HCEC 1CT (cell line): ENCODE measurements at places on chromosomes 7 and 10.

DNA sequence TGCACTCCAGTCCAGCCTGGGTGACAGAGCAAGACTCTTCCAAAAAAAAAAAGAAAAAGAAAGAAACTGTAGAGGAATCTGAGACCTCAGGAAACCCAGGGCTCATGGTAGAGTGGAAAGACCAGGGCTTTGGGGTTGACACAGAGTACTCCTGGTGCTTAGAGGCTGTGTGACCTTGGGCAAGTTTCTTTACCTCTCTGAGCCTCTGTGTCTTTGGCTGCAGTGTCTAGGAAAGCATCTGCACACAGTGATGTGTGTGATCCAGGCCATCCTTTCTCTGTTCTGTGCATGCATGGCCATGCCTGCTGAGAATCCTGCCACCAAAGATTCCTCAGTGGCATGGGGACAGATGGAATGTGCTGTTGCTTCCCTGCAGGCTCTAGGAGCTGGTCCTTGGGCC, 71.7 kb upstream of the GTF2I start:
- no peak for DNase-seq

- no peak for DNase-seq
Measured at GRCh38 chr7:70833726-70834125, 298.2 kb upstream of the GALNT17 start.

DNA sequence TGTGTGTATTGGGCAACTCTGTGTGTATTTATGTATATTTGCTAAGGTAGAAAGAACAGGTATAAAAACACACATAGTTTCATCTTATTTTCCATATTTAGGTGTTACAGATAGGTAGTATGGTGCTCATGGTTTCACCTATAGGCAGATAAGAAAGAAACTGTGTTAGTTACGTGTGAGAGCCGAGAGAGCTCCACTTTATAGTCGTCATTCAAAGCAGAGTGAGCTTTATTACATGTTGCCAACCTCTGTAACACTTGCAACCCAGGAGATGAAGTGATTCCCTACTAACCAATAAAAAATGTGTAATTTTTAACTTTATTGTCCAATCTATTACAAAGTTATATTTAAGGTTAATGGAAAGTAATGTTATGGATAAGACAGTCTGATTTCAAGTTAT, 121.3 kb downstream of the AGMO start:
- DNase-seq = no peak

DNA sequence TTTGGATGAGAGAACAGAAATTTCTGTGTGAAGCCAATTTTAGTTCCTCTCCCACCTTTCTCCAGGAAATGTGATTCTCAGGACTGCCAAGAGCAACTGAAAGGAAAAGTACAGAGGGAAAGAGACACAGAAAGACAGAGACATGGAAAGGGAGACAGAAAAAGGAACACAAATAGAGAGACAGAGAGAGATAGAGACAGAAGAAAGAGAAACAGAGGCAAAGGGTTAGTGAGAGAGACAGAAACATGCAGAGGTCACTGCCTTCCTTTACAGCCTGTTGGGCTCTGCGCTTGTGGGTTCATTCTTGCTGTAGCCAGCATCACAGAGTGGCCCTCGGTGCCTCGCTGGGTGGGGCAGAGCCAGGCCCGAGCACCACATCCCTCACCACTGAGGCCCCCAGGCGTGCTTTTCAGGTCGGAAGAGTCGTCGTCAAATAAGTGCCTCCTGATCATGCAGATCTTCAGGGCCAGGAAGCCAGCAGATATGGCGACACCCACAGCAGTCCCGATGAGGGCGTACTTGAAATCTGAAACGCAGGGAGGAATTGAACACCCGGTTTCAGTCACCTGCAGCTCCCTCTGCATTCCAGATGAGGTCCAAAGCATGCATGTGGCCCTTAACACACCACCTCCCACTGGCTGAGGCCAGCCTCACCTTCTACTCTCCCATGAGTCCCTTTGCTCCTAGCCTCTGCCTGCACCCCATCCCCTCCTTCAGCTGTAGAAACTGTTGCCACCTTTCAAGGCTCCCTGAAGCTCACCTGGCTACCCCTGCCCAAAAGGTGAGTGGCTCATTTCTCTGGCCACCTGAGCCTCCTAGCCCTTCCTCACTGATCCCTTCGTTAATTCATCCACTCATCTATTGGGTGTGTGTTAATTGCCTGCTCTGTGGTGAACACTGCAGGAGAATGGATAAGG, 21.4 kb downstream of the TMEM273 start:
- DNase-seq = no peak

- no peak for DNase-seq
Measured at GRCh38 chr7:47914717-47915615, 33.3 kb downstream of the PKD1L1 start.

GRCh38 chr10:47361293-47361692, 13.1 kb downstream of the RBP3 start:
- peak; percentile 8 for DNase-seq

GRCh38 chr7:24835643-24836042, 78.4 kb upstream of the GSDME start:
- DNase-seq = no peak

DNA sequence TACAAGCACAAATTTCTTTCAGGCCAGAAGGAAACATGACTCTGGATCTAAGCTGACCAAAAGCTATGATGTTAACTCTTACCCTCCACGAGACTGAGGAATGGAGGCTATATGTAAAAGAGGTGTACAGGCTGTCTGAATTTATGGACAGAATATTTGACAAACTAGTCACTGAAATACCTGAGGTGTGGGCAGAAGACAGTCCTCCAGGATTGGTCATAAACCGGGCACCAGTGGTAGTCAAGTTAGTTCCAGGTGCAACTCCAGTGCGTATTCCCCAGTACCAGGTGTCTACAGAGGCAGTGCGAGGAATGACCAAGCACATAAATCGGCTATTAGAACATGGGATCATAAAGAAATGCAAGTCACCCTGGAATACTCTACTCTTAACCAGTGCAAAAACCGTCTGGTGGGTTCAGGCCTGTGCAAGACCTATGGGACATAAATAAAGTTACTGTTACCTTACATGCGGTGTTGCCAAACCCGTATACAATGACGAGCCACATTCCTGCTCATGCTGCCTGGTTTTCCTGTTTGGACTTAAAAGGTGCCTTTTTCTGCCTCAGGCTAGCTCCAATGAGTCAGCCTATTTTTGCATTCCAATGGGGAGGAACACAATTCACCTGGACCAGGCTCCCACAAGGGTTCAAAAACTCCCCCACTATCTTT, 6.7 kb upstream of the CYREN start:
- no peak for DNase-seq

- DNase-seq = no peak
Measured at GRCh38 chr7:151675196-151675920, 155.7 kb upstream of the RHEB start.

DNA sequence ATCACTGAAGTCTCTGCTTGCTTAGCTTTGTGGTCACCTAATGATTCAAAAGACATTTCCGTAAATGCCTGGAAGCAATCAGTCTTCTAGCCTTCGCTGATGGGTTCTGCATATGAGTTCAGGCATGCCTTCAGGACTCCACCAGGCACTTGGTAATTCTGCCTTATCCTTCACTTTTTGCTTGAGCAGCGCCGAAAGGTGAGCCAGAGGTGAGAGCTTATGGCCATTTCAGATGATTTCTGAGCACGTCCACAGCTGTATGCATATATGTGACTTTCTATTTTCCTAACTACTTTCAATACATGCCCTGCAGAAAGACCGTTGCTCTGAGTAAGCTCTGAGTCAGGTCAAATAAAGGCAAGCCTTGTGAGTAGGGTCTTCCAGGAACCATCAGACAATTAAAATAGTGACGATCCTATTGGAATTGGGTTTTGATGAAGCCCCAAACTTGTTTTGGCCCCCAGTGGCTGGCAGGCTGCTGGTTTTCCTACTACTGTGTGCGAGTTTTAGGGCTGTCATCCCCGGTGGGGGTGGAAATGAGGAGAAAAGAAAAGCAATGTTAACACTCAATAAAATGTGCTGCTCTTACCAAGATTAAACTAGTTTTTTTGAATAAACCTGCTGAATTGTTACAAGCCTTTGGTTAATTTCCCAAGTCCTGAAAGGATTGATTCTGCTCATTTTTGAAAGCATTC, 154.4 kb upstream of the AKR1E2 start:
- DNase-seq = peak; percentile 55

GRCh38 chr10:18157881-18158280, 17.7 kb downstream of the CACNB2 start:
- DNase-seq = peak; percentile 92

GRCh38 chr7:88219781-88220747, at the start of gene SRI:
Gene SRI (minus strand): TSS chr7:88220038. CDS start chr7:88220026, 12 bp downstream.
- DNase-seq = peak; percentile 84

DNA sequence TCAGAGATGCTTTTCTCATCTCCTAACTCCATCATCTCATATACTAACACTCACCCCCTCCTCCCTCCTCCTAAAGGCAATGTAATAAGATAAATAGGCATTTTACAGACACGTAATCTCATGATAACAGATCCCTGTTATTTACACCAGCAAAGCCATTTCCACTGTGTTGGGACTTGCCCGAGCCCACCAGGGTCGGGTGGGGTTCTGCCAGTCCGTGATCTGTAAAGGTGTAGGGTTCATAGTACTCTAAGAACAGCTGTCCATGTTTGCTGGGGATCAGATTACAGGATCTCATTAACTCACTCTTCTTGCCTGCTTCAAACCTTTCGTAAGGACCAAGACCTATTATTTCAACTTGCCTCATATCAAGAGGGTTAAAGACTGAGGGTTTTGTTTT, 172.4 kb downstream of the FZD1 start:
- DNase-seq = no peak

- no peak for DNase-seq
Measured at GRCh38 chr10:97131666-97132065, 54.1 kb downstream of the SLIT1 start.

DNA sequence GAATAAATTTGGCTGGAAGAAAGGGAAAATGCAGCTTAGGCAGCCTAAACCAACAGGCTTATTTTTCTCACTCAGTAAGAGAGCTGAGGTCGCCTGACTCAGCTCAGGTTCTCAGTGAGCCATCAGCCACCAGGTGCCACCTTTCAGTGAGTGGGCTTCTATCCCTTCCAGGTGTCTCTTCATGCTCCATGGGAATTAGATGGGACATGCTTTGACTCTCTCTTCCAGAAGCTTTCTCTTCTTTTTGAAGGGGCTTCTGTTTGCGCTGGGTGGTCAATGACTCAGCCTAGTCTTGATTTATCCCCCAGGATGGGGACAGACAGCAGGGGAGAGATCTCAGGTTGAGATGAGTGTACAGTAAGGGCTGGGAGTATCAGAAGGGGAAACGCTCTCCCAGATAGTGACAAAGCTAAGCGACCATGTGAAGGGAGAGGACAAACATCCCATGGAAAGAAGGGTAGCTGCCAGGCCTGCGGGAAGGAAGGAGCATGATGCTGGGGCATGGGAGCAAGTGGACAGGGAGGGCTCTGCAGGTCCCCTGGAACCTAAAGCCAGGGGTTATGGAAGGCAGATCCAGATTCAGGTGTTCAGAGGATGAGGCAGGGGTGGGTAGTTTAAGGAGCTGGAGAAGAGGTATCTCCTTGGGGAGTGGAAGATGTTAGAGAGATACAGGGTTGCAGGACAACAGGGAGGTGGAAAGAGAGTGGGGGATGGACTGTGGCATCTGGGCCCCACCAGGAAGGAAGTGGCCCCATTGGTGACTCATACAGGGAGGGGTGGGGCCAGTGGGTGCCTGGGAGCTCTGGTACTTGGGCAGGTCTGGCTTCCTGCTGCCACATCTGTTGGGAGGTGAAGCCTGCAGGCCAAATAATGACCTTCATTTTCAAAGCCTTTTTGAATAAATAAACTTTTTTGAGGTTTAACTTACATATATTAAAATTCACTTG, 32.5 kb downstream of the OGDH start:
- DNase-seq = peak; percentile 85

DNA sequence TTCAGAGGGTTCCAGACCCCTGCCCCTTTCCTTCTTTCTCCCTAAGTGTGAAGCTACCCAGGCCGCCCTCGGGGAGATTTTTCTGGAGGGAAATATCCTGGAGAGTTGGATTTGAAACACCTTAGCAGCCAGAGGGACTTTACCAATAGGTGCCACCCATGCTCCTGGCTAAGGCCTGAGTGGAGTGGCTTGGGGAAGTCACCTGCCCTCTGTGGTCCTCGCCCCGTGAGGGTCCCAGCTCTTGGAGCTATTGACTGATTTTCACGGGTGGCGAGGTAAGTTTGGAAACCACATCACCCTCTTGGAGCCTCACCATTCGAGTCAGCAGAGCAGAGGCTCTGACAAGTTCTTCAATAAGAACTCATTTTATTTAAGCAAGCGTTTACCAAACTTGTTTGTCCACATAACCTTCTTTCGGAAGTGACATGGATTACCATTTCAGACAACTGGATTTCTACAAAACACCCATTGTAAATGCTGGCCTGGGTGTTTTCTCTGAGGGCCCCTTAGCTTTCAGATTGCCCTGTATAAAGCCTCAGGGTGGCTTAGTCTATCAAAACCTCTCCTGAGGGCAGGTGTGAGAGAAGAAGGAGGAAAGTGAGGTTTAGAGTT, 20.4 kb downstream of the AQP1 start:
- no peak for DNase-seq

GRCh38 chr7:2553108-2553507, 2.2 kb downstream of the BRAT1 start:
- peak; percentile 43 for DNase-seq

DNA sequence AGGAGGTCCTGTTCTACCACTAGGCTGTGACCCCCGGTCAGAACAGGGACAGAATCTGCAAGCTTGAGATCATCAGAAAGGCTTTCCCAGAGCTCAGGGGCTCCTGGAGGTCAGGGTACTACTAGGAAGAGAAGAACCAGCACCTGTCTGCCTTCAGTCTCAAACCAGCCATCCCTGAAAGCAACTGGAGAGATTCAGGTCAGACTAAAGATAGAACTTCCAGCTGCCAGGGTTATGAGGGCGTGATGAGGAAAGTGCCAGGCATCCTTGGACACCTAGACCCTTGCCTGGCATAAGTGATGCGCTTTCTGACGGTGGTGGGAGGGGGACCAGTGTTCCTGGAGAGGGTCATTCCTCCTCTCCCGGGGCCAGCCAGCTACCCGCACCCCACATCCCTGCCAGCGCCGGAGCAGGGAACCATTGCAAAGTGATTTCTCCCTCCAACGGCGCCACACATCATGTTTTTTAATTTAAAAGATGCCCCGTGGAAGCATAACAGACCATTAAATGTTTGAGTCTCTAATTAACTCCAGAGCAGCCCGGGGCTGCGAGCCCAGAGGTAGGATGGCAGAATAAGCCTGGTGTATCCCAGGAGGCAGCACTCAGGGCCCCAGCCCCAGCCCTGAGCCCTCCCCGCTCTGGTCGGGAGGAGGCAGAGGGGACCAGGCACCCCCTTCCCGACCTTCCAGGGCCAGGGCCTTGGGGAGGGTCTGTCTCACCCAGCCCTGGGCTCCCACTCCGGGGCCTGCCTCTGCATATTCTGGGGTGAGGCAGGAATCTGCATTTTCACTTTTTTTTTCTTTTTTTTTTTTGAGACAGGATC, 64.0 kb downstream of the ELFN1 start:
- no peak for DNase-seq

GRCh38 chr7:155954550-155955366, 142.5 kb upstream of the SHH start:
- no peak for DNase-seq
